ENCODE measurements at places on chromosomes 5 and 9.

DNA sequence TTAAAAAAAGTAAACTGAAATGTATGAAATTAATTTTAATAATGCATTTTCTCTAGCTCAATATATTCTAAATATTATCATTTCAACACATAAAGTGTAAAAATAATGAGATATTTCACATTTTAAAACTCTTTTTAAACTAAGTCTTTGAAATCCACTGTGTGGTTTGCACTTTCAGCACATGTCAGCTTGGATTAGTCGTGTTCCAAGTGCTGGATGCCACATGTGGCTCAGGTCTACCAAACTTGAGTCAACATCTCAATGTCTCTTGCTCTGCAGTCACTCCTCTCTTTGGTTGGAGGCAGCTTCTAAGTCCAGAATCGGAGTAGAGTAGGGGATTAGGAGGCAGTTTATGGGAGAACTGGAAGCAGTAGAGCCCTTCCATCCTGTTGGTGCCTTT, 173.7 kb upstream of the ANKRD55 start:
- no peak for DNase-seq

GRCh38 chr9:7375013-7375511, 424.5 kb downstream of the DMAC1 start:
- no peak for DNase-seq

DNA sequence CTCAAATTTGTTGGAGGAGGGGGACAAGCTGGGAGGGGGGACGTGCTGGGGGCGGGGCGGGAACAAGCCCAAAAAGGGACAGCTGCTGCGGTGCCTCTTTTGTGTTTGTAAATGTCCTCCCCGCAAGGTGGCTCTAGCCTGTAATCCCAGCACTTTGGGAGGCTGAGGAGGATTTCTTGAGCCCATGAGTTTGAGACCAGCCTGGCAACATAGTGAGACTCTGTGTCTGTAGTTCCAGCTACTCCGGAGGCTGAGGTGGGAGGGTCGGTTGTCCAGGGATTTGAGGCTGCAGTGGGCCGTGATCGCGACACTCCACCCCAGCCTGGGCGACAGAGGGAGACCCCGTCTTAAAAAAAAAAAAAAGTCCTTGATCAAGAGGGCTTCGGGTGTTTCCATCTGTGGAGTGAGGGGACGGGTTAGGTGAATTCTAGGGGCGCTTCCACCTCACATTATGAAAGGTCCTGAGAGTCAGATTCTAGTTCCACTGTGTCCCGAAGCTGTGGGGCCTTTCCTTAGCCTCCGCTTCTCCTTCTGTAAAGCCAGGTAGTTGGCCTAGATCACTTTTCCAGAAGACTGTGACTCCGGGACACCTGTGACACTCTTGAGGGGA, 779 bp upstream of the CTNNA1 start:
- DNase-seq, result no peak

GRCh38 chr5:122173474-122174415, 44.4 kb downstream of the ZNF474 start:
- DNase-seq, result no peak

DNA sequence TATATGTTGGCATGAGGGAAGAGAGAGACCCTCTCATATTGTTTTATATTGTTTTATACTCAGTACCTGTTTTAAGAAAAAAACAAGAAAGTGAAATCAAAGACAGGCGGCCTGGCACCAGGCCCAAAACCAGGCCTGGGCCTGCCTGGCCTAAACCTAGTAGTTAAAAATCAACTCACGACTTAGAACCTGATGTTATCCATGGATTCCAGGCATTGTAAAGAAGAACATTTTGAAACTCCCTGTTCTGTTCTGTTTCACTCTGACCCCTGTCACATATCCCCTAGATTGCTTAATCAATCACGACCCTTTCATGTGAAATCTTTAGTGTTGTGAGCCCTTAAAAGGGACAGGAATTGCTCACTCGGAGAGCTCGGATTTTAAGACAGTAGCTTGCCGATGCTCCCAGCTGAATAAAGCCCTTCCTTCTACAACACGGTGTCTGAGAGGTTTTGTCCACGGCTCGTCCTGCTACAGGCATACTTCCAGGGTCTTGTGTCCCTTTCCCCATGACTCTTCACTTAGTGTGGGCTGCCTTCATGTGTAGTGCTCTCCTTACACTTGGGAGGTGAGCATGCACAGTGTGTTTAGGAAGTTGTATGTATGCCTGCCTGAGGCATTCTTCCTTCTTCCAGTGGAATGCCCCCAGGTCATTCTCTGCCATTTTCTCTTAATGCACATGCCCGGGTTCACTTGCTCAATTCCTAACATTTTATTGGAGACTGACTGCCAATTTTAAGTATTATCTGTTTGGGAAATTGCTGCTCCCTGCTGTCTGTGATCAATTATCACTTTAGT, 17.8 kb downstream of the TBCA start:
- DNase-seq, result no peak

- DNase-seq, result no peak
Measured at GRCh38 chr9:123246534-123246933, 21.9 kb downstream of the STRBP start.

DNA sequence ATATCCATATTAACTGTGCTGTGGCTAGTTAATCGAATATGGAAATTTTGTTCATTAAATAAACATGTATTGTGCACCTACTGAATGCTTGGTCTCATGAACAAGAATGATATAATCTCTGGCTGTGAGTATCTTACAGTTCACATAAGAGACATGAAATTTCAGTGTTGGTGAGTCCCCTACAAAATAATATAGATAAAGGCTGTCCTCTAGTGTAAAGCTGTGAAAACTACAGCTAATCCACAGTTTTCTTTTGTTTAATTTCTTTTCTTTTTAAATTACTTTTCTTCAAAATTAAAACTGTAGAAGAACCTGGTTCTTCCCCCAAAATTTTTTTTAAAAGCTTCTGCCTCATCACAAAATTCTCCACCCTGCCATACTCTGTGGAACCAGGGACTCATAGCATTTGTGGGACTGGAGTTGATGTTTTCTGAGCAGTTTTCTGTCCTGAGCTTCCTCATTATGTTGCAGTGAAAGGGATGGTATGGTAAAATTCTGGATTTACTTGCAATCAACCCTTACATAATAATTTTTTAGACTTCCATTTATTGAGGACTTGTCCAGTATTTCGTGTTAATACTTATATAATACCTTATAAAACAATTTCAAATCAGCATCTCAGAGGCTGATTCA, 135.0 kb downstream of the STK32A start:
- DNase-seq, result no peak

DNA sequence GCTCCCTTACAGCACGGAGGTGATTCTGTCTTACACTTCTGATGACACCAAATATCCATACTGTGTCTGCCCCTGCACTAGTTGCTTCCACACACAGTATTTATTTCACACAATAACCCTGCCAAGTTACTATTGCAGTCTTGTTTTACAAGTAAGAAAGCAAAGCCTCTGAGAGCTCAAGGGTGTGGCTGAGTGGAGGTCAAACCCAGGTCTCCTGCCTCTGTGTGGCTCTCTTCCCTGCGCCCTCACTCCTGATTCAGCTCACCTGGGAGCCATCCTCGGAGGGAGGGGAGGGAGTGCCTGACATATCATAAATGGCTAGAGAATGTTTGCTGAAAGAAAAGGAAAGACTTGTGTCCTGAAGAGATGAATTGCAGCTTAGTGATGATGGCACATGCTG, 41.0 kb downstream of the MVB12B start:
- DNase-seq, result peak; percentile 2

GRCh38 chr9:122096620-122097415, 3.7 kb upstream of the TTLL11 start:
- no peak for DNase-seq

- no peak for DNase-seq
Measured at GRCh38 chr9:71269859-71270258, 148.4 kb upstream of the TRPM3 start.

GRCh38 chr9:133971981-133972941, 19.9 kb downstream of the VAV2 start:
- DNase-seq, result no peak

DNA sequence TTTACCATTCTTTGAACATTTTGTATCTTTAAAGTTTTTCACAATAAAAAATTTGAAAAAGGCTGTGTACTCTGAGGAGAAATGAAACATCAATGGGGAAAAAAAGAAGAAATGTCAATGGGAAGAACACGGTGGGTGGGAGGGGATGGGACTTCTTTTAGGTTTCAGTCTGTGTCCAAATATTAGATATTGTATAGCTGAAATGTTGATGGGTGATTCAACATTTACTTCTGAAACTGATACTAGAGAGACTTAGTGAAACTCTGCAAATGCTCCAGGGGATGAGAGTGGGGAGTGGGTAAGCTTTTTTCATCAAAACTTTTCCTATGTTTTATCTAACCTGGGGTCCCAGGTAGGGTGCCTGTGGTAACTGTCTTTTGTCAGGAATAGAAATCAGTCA, 311.9 kb downstream of the MAN2A1 start:
- no peak for DNase-seq

GRCh38 chr5:43007911-43008362, 32.2 kb downstream of the ANXA2R start:
- DNase-seq, result peak; percentile 76

DNA sequence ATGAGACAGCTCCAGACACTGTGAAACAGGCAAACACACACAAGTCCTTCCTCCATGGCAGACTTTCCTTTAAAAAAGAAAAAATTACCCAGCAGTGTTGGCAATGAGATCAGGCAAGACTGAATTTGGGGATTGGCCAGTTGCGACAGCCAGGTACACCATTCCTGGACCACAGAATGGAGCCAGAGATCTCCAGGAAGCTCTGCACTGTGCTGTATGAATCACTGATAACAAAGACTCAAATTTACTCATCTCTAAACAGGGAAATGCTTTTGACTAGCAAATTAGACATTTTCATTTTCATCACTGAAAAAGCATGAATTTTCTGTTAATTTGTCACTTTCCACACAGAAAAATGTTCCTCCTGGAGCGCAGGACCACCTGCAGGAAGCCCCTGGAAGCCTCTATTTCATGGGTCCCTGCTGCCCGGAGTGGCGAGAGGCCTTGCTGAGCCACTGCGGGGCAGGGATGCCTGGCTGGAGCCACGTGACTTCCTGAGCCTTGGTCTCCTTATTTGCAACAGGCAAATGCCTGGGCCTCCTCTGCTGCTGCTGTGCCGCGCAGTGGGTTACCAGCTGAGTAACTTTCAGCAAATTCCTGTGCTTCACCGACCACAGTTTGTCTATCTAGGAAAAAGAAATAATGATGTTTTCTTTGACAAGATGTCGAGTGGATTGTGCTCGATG, 185.9 kb upstream of the ZNF618 start:
- no peak for DNase-seq

GRCh38 chr5:42908086-42908485, 96.4 kb upstream of the SELENOP start:
- no peak for DNase-seq

GRCh38 chr5:86971034-86971571, 296.6 kb upstream of the RASA1 start:
- peak; percentile 19 for DNase-seq

GRCh38 chr9:91783411-91783810, 166.6 kb downstream of the ROR2 start:
- DNase-seq, result no peak

GRCh38 chr5:167720259-167720658, 571.2 kb upstream of the WWC1 start:
- DNase-seq, result no peak

- DNase-seq, result no peak
Measured at GRCh38 chr5:112049738-112050137, 292.7 kb upstream of the NREP start.

DNA sequence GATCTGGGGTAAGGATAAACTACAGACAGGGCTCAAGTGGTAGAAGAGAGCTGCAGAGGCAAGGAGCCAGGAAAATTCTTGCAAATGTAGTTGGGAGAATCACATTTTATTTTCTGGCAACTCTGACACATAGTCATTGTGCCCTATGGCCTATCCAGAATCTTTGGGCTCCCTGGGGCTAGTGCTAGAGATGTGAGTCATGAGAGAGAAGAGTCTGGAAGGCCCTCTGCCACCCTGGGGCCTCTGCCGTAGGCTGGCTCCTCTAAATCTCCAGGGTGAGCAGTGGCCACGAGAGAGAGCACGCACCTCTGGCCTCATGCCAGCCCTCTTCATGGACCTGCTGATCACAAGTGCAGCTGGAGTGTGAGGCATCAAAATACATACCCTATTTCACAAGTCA, 74.3 kb upstream of the SSBP2 start:
- no peak for DNase-seq

DNA sequence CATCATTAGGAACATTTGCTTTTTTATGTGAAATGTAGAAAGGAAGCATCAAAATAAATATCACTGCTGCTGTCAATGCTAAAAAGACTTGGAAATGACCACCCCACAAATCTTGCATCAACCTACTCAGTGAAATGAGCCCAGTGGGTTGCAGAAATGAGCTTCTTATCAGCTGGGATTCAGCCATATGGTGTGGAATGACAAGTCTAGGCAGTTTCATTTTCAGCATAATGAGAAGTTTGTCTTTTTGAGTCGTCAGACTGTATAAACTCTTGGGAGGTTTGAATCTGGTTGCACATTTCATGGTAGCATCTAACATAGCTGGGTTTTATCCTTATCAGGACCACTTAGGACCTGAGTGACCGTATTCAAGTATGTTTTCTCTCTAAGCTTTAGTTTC, 251.1 kb upstream of the PPP1R2B start:
- DNase-seq, result no peak

DNA sequence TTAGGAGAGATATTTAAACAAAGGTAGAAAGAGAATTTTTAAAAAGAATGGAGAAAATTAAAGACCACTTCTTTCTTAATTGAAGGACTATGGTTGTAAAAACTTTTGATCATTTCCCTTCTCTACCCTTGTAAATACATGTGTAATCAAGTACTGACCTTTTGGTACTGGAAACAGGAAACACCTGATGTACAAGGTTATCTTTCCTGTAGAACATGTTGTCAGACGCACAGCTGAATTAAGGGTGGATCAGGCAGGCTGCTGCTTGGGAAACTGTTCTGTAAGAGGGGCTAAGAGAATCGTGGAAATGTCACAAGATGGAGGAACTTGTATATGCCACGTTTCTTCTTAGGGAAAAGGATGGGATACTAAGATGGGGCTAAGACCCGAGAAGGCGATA, 341.6 kb downstream of the ZNF608 start:
- no peak for DNase-seq

GRCh38 chr9:113612216-113612747, 148.8 kb downstream of the RGS3 start:
- no peak for DNase-seq

DNA sequence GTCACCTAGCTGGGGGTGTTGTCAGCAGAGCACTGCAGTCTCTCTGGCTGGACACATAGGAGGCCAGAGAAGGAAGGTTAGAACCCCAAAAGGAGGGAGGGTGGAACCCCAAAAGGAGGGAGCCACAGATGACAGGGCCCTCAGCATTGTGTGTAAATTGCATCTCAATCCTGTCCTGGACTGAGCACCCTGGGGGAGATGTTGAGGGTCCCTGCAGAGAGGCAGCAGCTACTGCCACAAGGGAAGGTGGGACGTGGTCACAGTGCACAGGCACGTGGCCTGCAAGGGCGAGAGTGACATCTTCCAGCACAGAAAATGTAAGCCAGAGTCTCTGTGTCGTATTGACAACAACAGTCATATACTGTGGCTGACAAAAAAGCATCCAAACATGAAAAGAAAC, 36.5 kb upstream of the CEP72 start:
- no peak for DNase-seq

GRCh38 chr9:100364013-100364412, 11.3 kb upstream of the TEX10 start:
- DNase-seq, result no peak

- no peak for DNase-seq
Measured at GRCh38 chr5:95996904-95997723, 35.5 kb upstream of the ELL2 start.
